ENCODE measurements at places on chromosomes 16 and 17. TPM values are rescaled to one million over a fixed set of nuclear protein-coding genes. Genes with fewer than 3 reads are reported as not detected.

DNA sequence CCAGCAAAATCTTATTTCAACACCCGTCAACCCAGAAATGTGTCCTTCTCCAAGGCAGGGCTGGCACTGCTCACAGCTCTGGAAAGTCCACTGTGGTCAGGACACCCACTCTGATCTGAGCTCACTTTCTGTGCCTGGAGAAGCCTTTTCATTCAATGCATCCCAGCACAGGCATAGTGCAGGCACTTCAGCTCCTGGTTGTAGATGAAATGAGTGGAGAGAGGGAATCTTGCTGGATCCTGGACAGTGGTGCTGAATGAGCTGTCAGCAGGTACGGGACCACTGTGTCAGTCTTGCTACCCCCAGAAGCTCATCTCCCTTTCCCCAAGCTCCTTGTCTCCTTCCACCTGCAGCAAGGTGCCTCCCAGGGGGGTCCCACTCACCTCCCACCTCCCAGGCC is 86.1 kb upstream of the SALL1 start:
- no peak for DNase-seq

Gene IGF2BP1
- 0.10 TPM for total RNA-seq

DNA sequence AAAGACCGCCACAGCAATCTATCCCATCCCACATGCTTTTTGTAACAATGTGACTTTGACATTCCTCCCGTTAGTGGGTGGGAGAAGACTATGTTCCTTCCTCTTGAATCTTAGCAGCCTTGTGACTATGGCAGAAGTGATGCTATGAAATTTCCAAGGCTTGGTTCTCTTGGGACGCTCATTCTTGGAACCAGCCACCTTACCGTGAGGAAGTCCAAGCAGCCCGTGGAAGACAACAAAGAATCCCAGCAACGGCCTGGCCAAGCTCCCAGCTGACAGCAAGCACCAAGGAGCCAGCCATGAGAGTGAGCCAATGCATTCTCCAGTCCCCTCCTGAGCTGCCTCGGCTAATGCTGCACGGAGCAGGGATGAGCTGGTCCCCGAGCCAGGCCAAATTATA is 62.3 kb downstream of the VPS53 start:
- no peak for DNase-seq

DNA sequence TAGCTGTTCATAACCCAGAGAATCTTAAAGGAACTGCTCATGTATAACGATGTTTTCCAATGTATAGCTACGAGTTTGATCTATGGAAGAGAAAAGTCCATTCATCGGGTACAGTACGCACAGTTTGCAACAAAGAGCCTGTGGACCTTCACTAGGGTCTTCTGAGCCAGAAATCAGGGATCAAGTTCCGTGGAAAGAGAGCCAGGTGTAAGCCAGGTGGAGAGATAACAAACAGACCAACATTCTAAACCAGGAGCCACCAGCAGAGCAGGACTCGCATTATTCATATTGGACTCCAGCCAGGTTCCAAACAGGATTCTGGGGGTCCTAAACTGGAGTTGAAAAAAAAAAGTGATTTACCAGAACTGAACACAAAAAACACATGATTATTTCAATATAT is 505.4 kb upstream of the C16orf82 start:
- DNase-seq, result no peak

Gene NRN1L
- 0.69 TPM for total RNA-seq

DNA sequence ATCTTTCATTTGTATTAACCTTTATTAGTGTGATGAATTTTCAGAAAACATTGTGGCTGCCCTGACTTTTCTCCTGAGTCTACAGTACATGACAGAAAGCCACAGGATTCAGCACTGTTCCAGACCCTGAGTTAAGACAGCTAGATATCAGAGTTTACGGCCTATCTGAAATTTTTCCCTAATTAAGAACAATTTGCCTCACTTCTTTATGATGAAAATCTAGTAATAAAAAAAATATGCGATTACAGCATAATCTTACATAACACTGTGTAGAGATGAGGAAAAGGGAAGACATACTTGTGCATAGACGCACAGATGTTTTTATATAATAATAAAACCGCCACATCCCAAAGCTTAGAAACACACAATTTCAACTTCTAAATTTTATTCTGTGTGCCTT is 7.3 kb downstream of the SPOP start:
- no peak for DNase-seq

Gene EXOC3L1
- not detected for total RNA-seq

GRCh38 chr17:43562679-43563599 is 16.8 kb upstream of the ETV4 start:
- DNase-seq, result no peak

- no peak for DNase-seq
Observed at GRCh38 chr17:79915850-79916430, 76.7 kb upstream of the CBX4 start.

Gene HOXB9
- total RNA-seq, result 0.13 TPM

Gene TP53TG3C
- not detected for total RNA-seq

GRCh38 chr17:8013731-8014557 is 11.5 kb downstream of the GUCY2D start:
- DNase-seq, result no peak

Gene HOXB7
- total RNA-seq, result 0.93 TPM

Gene FBXL20
- 14.4 TPM for total RNA-seq

GRCh38 chr17:58666858-58667267 is 25.0 kb downstream of the TEX14 start:
- DNase-seq, result peak; percentile 23

- no peak for DNase-seq
Observed at GRCh38 chr17:41003926-41004325, 4.2 kb upstream of the KRTAP3-2 start.

Gene KRT27
- not detected for total RNA-seq

Gene SMIM5
- total RNA-seq, result 1.7 TPM

DNA sequence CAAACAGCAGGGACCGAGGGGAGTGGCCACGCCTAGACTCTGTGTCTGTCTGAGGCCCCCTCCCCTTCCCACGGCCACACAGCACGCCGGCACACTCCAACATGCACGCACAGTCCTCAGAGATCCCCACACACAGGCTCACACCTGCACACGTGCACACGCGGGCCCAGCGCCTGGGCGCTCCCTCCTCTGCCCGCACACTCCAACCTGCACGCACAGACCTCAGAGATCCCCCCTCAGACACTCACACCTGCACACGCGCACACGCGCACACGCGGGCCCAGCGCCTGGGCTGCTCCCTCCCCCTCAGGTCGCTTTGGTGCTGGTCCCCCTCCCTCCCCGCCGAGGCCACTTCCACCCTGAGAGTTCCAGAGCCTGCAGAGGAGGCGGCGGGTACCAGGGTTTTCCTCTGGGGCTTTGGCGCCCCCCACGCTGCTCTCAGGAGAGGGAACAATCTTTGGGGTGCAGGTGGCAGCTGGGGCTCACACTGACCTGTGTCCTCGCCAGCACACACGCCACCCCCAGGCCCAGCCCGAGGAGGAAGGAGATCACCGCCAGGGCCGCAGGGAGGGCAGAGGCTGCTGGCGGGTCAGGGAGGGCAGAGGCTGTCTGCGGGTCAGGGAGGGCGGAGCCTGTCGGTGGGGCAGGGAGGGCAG is 1.6 kb downstream of the CD7 start:
- no peak for DNase-seq

Gene KRT23
- not detected for total RNA-seq

GRCh38 chr16:1331712-1332617 is 1.5 kb upstream of the BAIAP3 start:
- DNase-seq, result peak; percentile 59

DNA sequence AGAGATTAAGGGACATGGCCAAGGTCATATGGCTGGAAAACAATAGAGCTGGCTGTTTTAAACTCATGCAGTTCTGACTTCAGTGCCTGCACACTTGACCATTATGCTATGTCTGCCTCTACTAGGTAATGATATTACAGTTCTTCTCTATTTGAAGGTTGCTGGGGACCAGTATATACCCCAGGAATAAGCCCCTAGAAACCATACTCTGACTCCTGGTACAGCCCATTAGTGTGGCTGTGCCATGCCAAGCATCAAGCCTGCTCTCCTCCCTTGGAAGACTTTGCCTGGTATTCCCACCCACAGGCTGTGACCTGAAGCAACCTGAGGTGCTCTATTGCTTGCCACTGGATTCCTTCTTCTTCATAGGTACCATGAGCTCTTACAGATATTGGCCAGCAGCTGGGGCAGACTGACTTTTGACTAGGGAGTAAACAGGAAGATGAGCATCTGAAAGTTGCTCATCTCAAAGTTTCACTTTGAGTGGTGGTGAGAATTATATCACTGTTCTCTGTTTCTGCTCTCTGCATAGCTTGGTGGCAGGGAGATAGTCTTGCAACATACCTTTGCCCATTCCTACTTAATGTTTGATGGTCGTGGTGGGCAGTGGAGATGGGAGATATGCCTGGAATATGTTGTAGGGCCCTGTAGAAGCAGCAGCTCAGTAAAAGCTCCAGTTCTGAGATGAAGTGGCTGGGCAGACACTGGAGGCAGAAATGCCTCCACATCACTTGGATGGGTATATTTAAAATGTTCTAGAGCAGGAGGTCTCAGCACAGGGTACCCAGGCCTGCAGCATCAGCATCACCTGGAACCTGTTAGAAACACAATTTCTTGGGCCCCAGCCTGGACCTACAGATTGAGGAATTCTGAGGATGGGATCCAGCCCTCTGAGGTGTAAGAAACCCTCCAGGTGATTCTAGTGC is 274.7 kb downstream of the HS3ST4 start:
- DNase-seq, result no peak

- peak; percentile 34 for DNase-seq
Observed at GRCh38 chr17:39605492-39606433, 2.0 kb downstream of the NEUROD2 start.

DNA sequence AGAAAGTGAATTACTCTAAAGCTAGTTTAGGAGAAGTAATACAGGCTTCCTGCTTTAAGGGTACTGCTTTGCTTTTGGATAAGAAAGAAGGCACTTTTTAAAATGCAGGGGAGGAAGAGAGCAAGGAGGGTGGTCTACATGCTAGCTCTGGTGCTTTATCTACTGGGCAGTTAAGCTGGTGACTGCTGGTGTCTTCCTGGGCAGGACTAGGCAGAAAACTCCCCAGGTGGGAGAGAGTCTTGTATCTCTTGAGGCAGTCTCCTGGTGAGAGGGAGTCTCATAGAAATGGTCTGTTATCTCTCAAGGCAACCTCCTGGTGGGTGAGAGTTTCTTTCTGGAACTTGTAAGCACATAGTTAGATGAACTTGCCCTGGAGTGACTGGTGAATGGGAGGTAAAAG is 953.9 kb upstream of the GOT2 start:
- DNase-seq, result no peak

DNA sequence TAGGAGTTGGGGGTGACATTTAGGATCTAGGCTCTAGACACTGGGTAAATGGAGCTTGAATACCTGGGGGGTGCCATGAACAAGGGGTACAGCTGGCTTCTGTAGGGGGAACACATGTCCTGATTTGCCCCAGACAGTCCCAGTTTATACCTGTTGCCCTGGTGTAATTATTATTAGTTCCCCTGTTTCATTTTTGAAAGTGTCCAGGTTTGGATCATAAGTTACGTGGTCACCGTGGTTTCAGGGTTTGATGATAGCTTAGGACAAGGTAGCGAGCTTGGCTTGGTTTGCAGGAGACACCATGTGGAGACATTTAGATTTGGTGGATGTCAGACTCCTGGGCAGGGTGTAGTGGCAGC is 5.5 kb downstream of the MLLT6 start:
- DNase-seq, result no peak

GRCh38 chr17:3986270-3986938 is 22.2 kb upstream of the ATP2A3 start:
- no peak for DNase-seq

GRCh38 chr17:16106161-16106891 is 106.7 kb downstream of the TTC19 start:
- DNase-seq, result no peak

- no peak for DNase-seq
Observed at GRCh38 chr17:73954951-73955350, 248.5 kb upstream of the RPL38 start.

- DNase-seq, result no peak
Observed at GRCh38 chr17:18004345-18004744, 31.7 kb downstream of the DRC3 start.

Gene RAP1GAP2
- total RNA-seq, result 2.6 TPM

DNA sequence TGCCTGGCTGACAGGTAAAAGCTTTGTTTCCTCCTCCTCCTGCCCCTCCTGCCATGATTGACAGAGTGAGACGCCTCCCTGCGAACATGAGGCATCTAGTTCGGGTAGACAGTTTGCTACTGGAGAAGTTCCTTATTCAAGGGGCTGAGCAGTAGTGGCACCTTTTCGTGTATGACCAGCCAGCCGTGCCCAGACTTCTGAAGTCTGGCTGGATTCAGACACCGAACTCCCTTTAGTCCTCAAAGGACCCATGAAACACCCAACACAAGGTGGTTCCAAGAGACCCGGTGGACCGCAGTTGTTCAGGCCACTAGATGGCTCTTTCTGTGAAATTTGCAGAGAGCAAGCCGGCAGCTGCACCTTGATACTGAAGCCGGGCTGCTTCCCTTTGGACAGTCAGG is 192.8 kb downstream of the XYLT1 start:
- DNase-seq, result peak; percentile 25

- no peak for DNase-seq
Observed at GRCh38 chr16:78175287-78175686, 75.8 kb downstream of the WWOX start.

- DNase-seq, result no peak
Observed at GRCh38 chr16:30131869-30132475, 9.0 kb upstream of the MAPK3 start.

GRCh38 chr16:74277974-74278373 is 18.6 kb upstream of the PSMD7 start:
- DNase-seq, result no peak

All from activated B cell treated with CpG ODN at 0.5 μM for 24 hours (primary cell).